ENCODE measurements at places on chromosomes 7 and 10.

- no peak for DNase-seq
Observed at GRCh38 chr7:131190146-131190545, 137.5 kb upstream of the MKLN1 start.

- DNase-seq: no peak
Observed at GRCh38 chr10:125190946-125191345, 30.6 kb upstream of the CTBP2 start.

DNA sequence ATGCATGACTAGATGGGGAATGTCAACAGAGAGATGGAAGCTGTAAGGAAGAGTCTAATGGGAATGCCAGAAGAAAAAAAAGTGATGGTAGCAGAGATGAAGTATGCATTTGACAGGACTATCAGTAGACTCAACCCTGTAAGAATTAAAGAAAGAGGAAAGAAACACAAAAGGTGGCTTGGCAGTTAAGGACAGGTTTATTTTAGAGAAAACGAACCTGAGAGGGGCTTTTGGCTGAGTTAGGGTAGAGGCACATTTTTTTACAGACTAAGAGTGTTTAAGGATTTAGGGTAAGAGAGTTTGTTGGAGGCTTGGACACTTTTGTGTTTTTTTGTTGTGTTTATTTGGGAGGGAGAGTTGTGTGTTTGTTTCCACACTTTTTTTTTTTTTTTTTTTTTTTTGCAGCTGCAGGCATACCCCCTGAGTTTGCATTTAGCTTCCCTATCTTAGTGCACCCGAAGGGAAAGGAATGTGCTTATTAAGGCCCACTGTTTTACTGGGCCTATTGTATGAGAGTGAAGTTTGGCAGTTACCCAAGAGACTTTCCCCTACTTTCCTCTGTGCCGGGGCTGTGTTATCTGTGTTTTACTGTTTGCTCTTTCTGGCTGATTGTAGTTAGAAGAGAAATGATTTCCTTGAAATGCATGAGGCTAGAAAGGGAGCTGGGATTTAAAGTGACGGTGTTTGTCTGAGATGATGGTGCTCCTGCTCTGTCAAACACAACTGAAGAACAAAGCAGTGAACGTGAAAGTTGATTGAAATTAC, 32.0 kb downstream of the NPVF start:
- DNase-seq: no peak

DNA sequence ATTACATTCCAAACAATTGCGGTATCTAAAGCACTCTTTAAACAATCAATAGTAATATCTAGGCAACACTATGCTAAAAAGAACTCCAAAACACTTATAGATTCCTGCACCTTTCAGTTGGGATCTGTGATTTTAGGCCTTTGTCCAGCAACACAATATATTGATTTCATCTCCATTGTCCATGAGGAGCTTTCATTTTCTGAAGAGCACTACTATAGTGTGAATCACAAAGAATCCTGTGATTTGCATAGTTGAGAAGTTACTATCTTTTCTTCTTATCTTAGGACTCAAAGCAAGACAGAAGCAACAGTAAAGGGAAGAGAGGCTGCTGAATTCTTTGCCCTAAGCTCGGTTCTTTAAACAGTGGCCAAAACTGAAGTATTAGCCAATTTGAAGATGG, 846.8 kb downstream of the IPMK start:
- DNase-seq: no peak

DNA sequence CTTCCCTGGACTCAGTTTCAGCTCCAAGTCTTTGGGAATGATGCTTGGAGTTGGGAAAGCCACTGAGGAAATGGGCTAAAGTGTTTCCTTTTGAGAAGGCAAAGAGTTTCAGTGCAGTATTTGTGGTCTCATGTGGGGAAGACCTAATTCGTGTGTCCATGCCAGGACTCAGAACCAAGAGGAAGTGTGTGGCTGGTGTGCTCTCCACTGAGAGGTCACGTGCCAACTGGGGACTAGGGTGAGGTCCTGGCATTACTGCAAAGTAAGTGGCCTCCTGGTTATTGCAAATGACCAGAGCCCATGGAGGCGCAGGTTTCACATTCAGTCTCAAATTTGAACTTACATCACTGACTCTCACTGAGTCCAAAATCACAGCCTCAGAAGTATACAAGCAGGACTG, 48.6 kb upstream of the ITPRID1 start:
- DNase-seq: no peak

GRCh38 chr10:75287697-75288096, 51.9 kb upstream of the COMTD1 start:
- DNase-seq: no peak

- DNase-seq: no peak
Observed at GRCh38 chr10:33673839-33674415, 339.5 kb upstream of the NRP1 start.

- no peak for DNase-seq
Observed at GRCh38 chr10:43196981-43197833, 59.0 kb downstream of the CSGALNACT2 start.
